IMR-90 (cell line): ENCODE measurements at places on chromosomes 6 and 20. TPM values are rescaled to one million over a fixed set of nuclear protein-coding genes. Genes with fewer than 3 reads are reported as not detected.
A peak's percentile ranks its signal among the peaks of the same experiment; 100 is the strongest.

GRCh38 chr6:29649701-29650673, 6.9 kb upstream of the MOG start:
- H3K27me3 ChIP-seq: peaks cover 1% of the 10 kb centered on the region
- no peaks in the 10 kb centered on the region for H3K36me3 ChIP-seq
- H3K4me3 ChIP-seq: peak overlapping the region; percentile 50
- H3K4me1 ChIP-seq: no peaks in the 10 kb centered on the region

TAGAP gene
- total RNA-seq: not detected in 2 replicates

FBXL4 gene
- total RNA-seq: 16.1 and 17.6 TPM in 2 replicates

COL9A3 gene
- total RNA-seq: 0.28 and 0.36 TPM in 2 replicates

- H3K4me1 ChIP-seq: 0 out of 2 replicates have a peak, but pooled peaks cover 1% of the 10 kb centered on the region
- no peaks in the 10 kb centered on the region for H3K36me3 ChIP-seq
- no peak for DNase-seq
- no peak overlapping the region for H3K27ac ChIP-seq
- H3K27me3 ChIP-seq: no peaks in the 10 kb centered on the region
Observed at GRCh38 chr6:83597511-83597910, 85.2 kb downstream of the PRSS35 start.

- H3K27ac ChIP-seq: no peak overlapping the region
- H3K4me3 ChIP-seq: no peak overlapping the region
- peaks cover 54% of the 10 kb centered on the region for H3K36me3 ChIP-seq
- peaks cover 7% of the 10 kb centered on the region for H3K4me1 ChIP-seq
- no peaks in the 10 kb centered on the region for H3K27me3 ChIP-seq
Observed at GRCh38 chr20:34074101-34074760, 37.8 kb downstream of the EIF2S2 start.

GRCh38 chr6:122323361-122323760, 76.1 kb upstream of the HSF2 start:
- no peaks in the 10 kb centered on the region for H3K36me3 ChIP-seq
- H3K4me1 ChIP-seq: no peaks in the 10 kb centered on the region
- peak overlapping the region; percentile 76; the same call in 1 of the 2 replicates for H3K4me3 ChIP-seq
- no peaks in the 10 kb centered on the region for H3K27me3 ChIP-seq

DNA sequence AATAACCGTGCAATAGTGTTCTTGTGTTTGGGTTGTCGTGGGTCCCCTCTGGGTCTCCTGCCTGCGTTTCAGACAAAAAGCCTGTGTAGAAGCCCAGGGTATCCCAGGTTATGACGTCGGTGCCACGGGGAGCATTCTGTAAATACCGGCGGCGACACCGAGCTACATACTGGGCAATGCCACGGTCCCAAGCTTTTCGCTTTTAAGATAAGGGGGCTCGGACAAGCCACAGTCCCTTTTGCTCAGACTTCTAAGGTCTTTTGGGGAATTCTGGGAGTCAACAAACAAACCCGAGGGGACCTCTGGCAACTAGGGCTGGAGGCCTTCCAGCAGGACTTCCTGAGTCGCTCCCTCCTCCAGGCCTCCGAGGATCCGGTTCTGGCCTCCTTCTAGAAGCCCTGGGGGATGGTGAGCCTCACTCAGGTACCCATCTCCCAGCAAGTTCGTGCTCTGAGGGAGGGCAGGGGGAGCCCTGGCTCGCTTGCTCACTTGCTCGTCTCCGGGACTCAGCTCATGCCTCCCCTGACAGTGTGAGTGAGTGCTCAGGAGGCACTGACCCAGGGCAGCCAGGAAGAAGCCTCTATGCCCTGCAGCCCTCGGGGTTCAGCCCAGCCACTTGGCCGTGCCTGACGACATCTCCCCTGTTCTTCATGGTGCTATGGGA, 62.4 kb upstream of the MRPS10 start:
- H3K36me3 ChIP-seq: peaks cover 4% of the 10 kb centered on the region
- peak overlapping the region; percentile 38 for H3K27ac ChIP-seq
- H3K4me3 ChIP-seq: no peak overlapping the region
- DNase-seq: peak; percentile 59
- H3K4me1 ChIP-seq: peaks cover 40% of the 10 kb centered on the region

DNA sequence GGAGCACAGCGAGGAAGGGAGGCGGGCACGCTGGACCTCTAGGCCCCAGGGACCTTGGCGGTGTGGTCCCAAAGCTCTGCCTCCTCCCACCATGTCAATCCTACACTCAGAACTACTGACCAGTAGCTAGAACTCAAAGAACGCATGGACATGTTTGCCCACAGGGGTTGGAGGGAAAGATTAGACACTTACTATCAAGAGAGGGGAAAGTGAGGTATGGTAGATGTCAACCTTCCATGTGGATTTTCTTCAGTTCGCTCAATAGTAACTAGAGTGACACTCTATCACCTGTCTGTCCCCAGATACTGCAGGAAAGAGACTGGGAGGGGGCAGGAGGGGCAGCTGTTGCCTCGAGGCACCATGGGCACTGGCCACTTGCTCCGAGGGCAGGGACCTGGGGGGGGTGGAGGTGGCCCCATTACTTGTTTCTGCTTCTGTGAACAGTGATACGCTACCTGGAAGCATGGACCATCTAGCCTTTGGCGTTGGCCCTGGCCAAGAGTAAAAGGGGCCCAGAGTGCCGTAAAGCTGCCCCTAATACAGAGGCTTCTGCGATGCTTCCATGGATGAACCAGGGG, 912 bp upstream of the DIDO1 start:
- no peaks in the 10 kb centered on the region for H3K27me3 ChIP-seq
- H3K27ac ChIP-seq: peak overlapping the region; percentile 87
- H3K4me3 ChIP-seq: peak overlapping the region; percentile 99; the same call in 1 of the 2 replicates
- no peak for DNase-seq
- peaks cover 22% of the 10 kb centered on the region for H3K4me1 ChIP-seq
- H3K36me3 ChIP-seq: no peaks in the 10 kb centered on the region; the same call in 1 of the 2 replicates

DNA sequence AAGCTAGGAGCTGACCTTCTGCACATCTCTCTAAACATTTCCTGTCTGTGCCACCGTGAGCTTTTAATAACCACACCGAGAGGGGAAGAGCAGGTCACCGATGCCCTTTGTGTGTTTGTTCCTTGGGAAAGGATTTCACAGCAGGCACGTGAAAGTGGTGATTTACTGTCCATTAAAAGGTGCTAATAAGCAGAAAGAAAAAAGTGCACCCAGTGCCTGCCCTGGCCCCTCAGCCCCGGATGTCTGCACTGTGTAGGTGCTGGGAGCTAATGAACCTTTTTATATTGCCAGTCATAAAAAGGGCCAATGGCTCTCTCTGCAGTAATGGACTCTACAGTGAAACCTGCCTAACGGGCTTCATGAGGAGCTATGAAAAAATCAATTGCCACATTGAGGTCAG, 312.6 kb downstream of the C6orf118 start:
- H3K27me3 ChIP-seq: no peaks in the 10 kb centered on the region
- H3K36me3 ChIP-seq: no peaks in the 10 kb centered on the region
- no peak overlapping the region for H3K27ac ChIP-seq
- DNase-seq: no peak
- H3K4me1 ChIP-seq: no peaks in the 10 kb centered on the region
- no peak overlapping the region for H3K4me3 ChIP-seq

DNA sequence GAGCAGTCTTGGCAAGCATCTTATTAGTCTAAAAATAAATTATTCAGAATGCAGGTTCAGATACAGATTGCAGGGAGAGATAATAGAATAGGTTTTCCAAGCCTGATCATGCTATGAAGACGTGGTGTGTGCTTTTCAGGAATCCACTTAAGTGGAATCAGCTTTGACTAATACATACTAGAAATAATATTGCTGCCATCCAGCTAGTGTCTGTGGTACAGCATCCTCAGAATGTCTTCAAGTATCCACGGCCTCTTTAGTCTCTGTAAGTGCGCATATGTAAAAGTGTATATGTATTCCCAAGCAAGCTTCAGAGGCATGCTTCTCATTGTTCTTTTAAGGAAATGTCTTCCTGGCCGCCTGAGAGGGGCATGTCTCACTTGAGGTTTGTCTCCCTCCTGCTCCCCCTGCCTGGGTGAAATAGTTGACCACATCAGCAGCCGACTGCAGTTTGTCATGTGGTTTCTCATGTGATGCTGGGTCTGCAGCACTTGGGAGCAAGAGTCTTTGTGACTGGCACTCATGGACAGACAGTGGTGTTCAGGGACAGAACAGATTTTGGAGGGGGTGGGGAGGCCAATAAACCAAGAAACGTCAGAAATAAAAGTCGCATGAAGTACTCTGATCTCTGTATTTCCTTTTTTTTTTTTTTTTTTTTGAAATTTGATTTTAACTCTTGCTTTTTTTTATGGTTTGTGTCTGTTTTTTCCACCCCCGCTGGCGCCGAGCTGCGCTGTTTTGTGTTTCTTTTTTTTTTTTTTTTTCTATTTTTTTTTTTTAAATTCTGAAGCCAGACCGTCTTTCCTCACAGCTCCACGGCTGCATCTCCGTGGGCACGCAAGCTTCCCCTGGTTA, 150.8 kb downstream of the PRL start:
- peak; percentile 78 for DNase-seq
- H3K4me1 ChIP-seq: peaks cover 24% of the 10 kb centered on the region
- no peaks in the 10 kb centered on the region for H3K36me3 ChIP-seq
- no peak overlapping the region for H3K4me3 ChIP-seq

- H3K4me1 ChIP-seq: peaks cover 9% of the 10 kb centered on the region
- DNase-seq: no peak
- no peaks in the 10 kb centered on the region for H3K27me3 ChIP-seq
- no peaks in the 10 kb centered on the region for H3K36me3 ChIP-seq
- no peak overlapping the region for H3K4me3 ChIP-seq
- H3K27ac ChIP-seq: no peak overlapping the region
Observed at GRCh38 chr6:16840291-16840690, 79.0 kb upstream of the ATXN1 start.

DNA sequence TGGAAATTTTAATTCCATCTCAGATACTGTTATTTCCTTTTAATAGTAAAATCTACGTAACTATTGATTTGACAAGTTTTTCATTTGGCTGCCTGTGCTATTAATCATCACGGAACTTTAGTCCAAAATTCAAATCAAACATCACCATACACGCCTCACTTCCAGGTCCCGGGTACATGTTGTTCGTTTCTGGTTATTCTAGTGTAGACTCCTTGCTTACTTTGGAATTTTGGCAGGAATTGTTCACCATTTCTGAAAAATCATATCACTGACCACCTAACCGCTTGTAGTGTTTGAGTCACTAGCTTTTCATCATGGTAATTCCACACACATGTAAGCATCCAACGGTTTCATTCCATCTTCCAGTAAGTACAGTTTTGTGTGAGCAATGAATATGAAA, 98.0 kb upstream of the NHSL1 start:
- H3K4me3 ChIP-seq: no peak overlapping the region
- H3K36me3 ChIP-seq: no peaks in the 10 kb centered on the region
- peaks cover 15% of the 10 kb centered on the region for H3K4me1 ChIP-seq
- DNase-seq: peak; percentile 68
- H3K27ac ChIP-seq: no peak overlapping the region

- H3K27me3 ChIP-seq: peaks cover 33% of the 10 kb centered on the region
- no peak overlapping the region for H3K27ac ChIP-seq
- no peak for DNase-seq
- peak overlapping the region; percentile 43 for H3K4me3 ChIP-seq
- H3K4me1 ChIP-seq: no peaks in the 10 kb centered on the region
Observed at GRCh38 chr6:96923871-96924493, 546 bp upstream of the KLHL32 start.

AKIRIN2 gene
- total RNA-seq: 7.9 and 10.8 TPM in 2 replicates

DNA sequence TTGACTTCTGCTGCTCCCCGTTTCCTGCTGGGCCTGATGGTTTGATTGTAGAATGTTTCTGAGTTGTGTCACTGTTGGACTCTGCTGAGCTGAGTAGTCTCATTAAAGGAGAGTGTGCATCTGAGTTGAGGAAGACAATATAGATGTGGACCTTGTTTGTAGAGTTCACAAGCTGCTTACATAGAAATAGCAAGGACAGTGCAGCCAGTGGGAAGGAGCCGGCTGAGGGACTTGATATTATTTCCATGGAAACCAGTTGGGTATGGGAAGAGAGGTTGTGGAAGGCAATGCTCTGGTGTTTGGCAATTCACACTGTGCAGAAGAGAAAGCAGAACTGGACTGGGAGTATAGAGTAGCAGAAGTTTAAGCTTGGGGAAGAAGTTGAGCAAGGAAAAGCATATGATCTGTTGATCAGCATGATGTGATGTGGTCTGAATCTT, 14.8 kb downstream of the IGF2R start:
- peaks cover 30% of the 10 kb centered on the region for H3K4me1 ChIP-seq
- H3K27me3 ChIP-seq: no peaks in the 10 kb centered on the region
- H3K27ac ChIP-seq: no peak overlapping the region
- H3K36me3 ChIP-seq: no peaks in the 10 kb centered on the region
- peak; percentile 51 for DNase-seq
- no peak overlapping the region for H3K4me3 ChIP-seq

DNA sequence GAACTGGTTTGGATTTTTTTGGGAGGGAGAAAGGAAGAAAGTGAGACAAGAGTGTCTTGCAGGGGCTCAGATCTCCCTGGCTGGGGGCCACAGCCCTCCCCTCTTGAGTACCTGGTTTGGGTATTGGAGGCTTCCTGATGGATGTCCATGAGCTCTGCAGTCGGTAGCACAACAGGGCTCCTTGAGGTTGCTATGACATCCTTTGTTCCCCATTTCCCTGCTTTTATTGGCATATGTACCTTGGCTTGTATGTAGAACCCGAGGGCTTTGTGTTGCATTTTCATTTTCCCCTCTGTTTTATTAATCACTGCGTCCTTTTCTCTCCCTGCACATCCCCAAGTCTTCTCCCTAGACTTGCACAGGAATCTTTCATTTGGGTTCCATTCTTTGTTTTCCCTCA, 355.5 kb upstream of the TSHZ2 start:
- H3K27ac ChIP-seq: no peak overlapping the region
- DNase-seq: no peak
- no peaks in the 10 kb centered on the region for H3K36me3 ChIP-seq

GRCh38 chr20:6169251-6169650, 46.4 kb upstream of the FERMT1 start:
- no peak overlapping the region for H3K27ac ChIP-seq
- DNase-seq: peak; percentile 12
- no peaks in the 10 kb centered on the region; the same call in 1 of the 2 replicates for H3K27me3 ChIP-seq
- H3K4me3 ChIP-seq: no peak overlapping the region

DNA sequence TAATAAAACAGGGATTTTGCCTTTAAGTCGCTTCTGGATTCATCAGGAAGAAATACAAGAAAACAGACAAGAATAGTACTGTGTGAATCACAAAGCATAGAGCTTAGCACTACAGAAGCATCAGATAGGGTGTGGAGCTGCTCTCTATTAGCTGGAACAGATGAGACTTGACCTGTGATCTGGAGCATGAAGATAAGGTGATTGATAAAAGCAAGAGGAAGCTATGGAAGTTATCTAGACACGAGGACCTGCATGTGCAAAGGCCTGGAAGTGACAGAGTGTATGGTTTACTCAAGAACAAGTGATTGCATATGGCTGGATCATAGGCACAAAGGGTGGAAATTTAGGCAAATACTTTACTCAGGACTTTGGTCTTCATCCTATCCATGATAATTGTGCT, 112.9 kb upstream of the MLIP start:
- no peak for DNase-seq
- no peaks in the 10 kb centered on the region for H3K36me3 ChIP-seq
- no peaks in the 10 kb centered on the region for H3K27me3 ChIP-seq
- H3K27ac ChIP-seq: no peak overlapping the region
- H3K4me3 ChIP-seq: no peak overlapping the region
- peaks cover 3% of the 10 kb centered on the region; the same call in 1 of the 2 replicates for H3K4me1 ChIP-seq
